ENCODE measurements at places on chromosomes 4 and X.
A peak's percentile ranks its signal among the peaks of the same experiment; 100 is the strongest.

DNA sequence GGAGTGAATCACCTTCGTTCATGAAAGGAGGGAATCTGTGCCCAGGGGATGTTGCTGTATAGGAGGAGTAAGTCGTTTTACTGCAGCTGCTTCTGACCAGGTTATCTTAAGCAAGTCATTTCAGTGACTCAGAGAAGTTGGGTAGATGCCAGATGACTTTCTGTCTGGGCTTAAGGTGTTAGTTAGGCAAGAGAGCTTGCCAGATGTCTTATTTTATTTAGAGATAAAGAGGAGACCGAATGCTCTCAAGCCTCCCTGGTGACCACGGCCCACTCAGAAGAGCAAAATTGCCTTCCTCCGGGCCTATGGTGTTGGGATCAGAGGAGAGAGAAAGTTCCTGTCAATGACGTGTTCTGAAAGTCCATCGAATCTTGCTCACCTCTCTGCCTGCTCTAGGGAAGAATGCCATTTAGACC, 16.3 kb upstream of the ZNF827 start:
- DNase-seq = peak; percentile 89

GRCh38 chr4:74920704-74921103, 12.2 kb upstream of the PARM1 start:
- no peak for DNase-seq

DNA sequence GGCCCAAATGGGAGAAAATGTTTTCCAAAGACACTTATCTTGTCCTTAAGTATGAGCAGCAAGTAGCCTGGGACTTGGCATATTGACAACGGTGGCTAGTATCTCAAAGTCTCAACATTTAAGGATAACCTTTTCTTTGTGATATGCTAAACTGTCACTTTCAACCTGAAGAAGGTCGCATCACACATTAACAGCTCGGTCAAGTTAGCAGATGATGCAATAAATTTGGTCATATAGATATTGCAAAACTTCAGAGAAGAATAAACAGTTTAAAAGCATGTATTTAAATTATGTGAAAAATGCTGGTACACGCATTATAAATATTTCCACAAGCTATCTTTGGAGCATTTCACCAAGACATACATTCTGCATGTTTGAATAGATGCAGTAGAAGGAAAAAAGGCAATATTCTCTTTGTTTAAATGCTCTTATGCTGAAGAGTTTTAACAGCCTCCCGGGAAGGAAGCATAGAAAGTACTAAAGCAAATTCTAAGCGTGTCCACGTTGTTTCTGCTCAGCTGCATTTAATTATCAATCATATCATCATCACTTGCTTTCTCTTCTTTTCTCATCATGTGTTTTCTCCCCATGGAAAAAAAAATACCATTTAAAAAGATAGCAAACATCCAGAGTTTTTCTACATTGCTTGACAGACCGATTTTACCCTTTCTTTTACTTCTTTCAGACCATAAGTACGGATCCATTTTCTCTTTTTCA, 24.2 kb downstream of the ARHGAP6 start:
- DNase-seq = no peak

- DNase-seq = no peak
These were observed 913.3 kb downstream of the PDHA2 start for GRCh38 chr4:96753216-96753615.

DNA sequence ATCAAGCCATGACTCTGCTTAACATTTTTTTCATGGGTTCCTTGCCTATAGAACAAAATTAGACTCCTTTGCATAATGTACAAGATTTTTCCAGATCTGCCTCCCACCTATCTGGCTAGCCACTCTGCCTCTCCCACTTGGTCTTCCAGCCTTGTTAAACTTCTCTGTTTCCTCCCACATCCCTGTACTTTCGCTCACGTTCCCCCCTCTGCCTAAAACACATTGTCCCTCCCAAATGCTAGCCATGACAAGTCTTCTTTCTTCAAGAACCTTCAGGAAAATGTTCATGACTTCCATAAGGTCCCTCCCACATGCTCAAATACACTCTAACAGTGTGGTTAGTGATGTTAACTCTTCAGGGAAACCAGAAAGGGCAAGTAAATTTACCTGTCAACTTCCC, 214.6 kb downstream of the ADGRA3 start:
- DNase-seq = no peak

DNA sequence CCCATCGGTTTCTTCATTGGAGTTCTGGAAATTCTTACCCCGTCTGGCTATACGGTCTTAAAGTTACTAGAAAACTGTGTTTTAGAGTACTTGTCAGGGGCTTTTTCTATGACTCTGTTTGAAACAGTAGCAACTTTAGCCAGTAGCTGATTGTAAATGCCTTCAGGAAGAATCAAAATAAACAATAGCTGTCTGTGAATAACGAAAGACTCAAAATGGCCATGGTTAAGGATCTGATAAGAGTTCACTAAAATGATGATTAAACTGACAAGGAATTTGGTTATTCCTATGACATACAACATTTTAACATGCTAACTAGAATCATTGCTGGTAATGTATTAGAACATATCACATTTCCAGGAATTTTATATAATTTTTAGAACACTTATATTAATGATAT, 191.0 kb downstream of the EVC2 start:
- DNase-seq = no peak

DNA sequence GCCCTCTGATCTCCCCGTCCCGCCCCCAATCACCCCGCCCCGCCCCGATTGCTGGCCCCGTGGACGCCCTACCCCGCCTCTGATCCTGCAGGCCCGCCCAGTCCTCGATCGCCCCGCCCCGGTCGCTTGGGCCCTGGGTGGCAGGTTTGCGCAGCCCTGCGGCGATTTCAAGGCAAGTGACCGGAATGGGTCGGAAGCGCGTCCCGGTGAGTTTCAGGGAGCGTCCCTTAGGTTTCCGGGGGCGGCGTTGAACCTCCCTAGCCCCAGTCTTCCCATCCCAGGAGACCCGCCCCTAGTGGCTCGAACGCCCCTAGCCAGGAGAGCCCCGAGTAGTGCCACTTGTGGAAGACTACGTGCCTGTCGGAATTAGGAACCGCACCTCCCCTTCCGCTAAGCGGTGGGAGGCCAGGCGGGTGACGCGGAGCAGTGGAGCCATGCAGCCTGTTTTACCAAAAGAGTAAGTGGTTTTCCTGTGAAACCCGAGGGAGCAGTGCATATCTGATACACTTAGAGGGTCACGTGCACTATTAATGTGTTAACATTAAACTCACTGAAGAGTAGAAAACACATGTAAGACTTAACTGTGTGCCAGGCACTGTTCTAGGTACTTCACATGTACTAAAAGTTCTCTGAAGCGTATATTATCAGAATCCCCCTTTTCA, 354 bp upstream of the TEC start:
- peak; percentile 94 for DNase-seq

DNA sequence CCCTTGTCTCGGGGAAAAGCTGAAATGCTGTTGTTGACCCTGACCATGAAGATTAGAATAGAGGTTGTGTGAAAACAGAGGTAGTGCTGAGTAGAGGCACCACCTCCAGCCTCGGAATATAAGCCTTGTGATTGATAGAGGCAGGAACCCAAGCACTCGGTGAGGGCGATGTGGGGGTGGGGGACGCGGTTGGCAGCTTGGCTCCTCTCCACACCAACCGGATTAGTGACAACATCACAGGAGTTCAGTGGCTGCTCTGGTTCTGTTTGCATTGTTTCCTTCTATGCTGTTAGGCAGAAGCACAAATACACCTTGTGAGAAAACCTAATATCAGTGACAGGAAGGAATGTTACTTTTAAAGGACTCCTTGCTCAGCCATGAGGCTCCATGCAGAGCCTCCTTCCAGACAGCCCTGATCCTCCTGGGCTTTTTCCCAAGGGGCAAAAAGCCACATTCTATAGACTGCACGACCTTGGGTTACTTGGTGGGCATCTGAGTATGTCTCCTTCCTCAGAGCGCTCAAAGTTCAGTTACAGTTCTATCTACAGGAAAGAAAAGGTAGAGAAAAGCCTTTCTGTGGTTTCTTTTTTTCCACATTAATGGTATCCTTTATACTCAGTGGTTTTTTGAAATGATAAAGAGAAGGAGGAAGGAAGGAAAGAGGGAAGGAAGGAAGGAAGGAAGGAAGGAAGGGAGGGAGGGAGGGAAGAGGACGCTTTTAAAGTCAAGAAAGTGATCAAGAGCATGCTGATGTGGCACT, 150.4 kb upstream of the NOCT start:
- no peak for DNase-seq

DNA sequence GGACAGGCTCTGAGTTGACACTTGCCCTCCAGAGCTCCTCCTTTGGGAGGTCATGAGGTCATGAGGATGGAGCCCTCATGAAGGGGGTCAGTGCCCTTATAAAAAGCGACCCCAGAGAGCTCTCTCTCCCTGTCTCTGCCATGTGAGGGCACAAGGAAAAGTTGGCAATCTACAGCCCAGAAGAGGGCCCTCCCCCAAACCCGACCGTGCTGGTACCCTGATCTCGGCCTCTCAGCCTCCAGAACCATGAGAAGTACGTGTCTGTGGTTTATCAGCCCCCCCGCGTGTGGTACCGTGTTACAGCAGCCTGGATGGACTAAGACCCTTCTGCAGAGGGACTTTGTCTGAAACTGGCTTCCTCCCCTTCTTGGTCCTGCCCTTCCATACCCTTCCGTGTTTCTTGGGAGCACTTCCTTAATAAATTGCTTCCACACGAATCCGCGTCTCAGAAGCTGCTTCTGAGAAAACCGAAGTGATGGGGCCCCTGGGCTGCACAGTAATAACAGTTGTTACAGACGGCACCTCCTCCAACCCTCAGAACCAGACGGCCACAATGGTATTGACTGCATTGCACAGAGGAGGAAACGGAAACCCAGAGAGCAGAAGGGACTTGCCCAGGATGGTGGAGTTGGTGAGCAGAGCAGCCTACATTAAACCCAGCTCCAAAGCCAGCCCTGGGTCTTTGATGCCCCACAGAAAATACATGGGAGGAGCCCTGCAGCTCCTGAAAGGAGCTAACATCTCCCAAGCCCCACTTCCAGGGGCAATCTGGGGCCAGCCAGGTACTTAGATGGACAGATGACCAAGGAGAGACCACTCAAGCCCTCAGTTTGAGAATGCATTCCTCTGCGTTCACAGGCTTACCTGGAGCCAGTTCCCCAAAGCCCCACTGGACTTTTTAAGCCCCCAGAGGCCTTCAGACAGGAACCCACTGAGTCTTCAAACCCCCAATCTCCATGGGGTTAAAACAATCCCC, 242.7 kb downstream of the BCOR start:
- DNase-seq = no peak

DNA sequence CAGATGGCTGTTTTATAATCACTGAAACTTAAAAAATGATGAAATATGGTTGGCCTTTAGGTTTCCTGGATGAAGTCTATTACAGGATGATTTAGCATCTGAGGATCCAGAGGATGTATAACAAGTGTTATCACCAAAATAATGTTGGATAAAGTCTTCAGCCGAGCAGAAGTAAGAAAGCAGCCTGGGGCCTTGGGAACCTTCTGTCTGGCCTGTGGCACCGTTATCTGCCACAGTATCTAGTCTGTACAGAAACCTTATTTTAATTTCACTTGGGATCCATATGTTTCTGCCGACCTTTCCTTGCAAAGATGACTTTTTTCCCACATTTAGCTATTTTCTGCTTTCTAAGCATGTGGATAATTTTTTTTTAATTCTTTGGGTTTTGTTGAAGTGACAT, 20.5 kb upstream of the ANTXR2 start:
- no peak for DNase-seq

Data from erythroblast (primary cell).